ENCODE measurements at places on chromosomes 11 and 22.

DNA sequence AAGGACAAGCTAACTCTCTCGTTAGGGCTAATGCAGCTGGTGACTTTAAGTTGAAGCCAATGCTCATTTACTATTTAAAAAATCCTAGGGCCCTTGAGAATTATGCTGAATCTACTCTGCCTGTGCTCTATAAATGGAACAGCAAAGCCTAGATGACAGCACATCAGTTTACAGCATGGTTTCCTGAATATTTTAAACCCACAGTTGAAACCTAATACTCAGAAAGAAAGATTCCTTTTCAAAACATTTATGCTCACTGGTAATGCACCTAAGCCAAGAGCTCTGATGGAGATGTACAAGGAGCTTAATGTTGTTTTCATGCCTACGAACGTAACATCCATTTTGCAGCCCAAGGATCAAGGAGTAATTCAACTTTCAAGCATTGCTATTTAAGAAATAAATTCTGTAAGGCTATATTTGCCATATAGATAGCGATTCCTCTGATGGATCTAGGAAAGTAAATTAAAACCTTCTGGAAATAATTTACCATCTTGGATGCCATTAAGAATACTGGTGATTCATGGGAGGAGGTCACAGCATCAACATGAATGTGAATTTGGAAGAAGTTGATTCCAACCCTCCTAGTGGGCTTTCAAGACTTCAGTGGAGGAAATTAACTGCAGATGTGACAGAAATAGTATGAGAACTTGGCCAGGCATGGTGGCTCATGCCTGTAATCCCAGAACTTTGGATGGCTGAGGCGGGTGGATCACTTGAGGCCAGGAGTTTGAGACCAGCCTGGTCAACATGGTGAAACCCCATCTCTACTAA is 14.5 kb downstream of the XNDC1N start:
- DNase-seq = no peak

DNA sequence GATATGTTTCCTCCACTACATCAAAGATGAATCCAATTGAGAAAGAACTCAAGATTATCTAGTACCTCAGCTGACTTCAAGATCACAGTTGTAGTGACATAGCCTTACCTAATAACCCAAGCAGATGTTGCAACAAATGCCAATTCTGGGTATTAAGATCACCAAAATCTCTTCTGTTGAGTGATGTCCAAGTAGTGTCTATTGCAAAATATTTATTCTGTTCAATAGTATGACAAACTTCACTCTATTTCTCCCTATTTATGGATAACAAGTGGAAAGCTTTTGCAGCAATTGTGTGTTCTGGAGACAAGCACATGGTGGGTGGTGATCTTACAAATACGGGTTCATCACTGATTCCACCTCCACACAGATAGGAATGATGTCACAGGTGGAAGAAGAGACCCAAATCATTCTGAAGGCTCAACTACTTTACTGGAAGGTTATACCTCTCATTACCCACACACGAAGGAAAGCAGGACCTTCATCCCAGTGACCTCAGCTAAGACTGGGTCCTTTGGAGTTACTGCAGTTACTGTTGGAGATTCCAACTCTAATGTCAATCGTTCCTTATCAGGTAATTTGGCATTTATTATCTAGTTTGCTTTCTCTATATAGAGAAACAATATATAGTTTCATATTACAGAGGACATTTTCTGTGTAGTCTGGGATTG is 72.0 kb downstream of the CD44 start:
- DNase-seq = no peak

DNA sequence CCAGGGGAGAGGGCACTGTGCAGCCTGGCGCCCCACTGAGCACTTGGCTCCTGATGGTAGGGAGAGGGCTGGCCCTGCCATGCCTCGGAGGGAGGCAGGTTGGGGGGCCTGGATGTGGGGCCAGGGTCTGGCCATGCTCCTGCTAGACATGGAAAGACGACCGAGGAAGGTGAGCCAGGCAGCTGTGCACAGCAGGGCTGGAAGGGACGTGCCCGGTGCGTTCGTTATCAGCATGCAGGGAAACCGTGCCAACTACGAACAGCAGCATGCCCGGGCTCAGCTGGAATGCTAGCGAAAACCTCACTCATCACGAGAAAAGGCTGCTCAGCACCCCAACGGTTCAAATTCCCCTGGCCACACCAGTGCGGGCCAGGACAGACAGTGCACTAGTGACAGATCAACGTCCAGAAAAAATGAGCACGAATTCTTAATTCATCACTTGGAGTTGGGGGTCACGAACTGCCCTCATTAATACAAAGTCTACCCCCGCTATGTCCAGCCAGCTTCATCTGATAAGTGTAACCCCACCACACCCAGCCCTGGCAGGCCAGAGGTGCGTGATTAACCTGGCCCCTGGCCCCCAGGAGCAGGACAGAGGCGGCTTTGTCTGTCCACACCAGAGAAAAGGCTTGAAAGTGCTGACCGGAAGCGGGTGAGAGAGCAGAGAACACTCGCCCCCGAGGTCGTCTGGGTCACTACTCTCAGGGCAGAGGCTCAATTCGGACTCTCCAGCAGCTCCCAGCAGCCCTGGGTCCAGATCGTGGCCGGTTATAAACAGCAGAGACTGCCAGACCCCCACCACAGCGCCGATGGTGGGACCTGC is 84.2 kb downstream of the CELSR1 start:
- DNase-seq = no peak

DNA sequence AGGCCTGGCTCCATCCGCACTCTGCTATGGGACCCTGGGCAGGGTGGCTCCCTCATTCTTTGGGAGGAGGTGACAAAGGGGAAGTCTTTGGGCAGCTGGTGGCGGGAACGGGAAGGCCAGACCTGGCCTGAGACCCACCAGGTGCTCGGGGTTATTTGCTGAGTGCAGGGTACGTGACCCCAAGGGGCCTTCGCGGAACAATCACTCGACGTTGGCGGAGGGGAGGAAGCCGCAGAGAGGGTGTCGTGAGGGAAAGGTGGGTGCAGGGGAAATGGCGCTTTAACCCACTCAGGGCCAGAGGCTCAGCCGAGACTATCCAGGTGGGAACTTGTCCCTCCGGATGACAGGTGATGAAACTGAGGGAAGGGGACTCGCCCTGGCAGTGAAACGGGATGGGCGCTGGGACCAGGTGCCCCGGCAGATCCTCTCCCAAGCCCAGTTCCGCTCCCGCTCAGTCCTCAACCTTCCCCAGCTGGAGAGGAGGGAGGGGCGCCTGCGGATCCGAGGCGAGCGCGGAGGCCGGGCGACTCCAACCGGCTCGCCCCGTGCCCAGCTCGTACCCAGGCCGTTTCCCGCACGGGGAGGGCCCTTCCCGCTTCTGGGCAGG is 911 bp downstream of the A4GALT start:
- no peak for DNase-seq

DNA sequence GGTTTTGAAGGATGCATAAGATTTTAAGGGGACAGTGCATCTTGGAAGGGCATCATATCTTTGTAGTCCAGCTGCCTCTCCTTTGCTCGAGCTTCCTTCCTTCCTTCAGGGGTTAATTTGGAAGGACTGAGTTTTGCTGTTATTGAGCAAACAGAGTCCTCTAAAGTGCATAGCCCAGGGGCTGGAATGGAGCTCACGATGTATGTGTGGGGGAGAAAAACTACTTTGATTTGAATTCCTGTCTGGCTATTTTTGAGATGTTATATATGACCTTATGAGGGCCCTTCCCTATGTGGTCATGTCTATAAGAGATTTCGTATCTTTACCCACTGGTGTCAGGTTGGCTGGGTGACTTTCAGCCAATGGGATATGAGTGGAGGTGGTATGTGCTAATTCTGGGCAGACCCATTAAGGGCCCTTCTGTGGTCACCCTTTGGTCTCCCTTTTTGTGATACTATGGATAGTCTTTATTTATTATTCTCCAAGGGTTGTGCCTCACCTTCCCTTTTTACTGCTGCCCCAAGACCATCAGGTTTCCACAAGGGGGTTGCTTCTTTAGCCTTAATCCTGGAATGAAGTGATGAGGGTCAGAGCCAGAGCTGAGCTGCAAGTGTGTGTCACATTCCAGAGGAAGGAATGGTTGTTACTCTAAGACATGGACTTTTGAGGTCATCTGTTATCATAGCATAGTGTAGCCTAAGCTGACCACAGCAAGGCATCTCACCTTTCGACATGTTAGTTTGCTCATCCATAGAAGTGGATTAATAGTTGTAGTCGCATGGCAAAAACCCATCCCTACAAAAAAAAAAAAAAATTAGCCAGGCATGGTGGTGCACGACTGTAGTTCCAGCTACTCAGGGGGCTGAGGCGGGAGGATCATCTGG is 54.6 kb downstream of the LRRC74B start:
- no peak for DNase-seq

- no peak for DNase-seq
These were observed 13.1 kb upstream of the MMP1 start for GRCh38 chr11:102810950-102811660.

- DNase-seq = no peak
These were observed 205.0 kb downstream of the NELL1 start for GRCh38 chr11:20874358-20874757.

- DNase-seq = no peak
These were observed 20.1 kb upstream of the ST3GAL4 start for GRCh38 chr11:126335463-126335760.

DNA sequence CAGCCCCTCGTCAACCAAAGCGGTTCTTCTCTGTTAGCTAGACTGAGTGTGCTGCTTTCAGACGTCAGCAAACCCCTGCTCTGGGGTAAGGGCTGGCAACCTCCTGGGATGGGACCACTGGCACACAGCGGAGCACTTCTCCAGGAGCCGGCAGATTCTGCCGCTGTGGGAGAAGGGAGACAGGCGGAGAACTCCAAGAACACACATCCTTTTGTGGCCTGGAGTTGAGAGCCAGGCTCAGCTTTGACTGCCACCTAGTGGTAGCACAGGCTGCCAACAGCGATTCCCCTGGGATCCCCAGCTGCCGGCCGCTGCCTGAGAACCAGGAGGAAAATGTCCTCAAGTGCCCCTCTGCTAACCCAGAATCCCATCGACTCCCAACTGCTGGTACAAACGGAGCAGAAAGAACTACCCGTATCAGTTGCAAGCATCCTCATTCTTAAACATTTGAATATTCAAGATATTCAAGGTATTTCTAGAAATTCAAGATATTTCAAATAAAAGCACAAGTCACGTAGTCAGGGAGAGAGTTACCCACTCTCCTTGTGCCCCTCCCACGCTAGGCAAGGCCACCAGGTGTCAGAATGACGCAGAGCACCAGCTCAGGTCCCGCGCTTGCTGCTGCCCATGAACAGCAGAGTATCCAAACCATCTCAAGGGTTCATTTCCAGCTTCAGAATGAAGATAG is 4.9 kb downstream of the LTO1 start:
- DNase-seq = peak; percentile 36

- no peak for DNase-seq
These were observed 1.4 kb downstream of the PLXNB2 start for GRCh38 chr22:50305923-50306566.

DNA sequence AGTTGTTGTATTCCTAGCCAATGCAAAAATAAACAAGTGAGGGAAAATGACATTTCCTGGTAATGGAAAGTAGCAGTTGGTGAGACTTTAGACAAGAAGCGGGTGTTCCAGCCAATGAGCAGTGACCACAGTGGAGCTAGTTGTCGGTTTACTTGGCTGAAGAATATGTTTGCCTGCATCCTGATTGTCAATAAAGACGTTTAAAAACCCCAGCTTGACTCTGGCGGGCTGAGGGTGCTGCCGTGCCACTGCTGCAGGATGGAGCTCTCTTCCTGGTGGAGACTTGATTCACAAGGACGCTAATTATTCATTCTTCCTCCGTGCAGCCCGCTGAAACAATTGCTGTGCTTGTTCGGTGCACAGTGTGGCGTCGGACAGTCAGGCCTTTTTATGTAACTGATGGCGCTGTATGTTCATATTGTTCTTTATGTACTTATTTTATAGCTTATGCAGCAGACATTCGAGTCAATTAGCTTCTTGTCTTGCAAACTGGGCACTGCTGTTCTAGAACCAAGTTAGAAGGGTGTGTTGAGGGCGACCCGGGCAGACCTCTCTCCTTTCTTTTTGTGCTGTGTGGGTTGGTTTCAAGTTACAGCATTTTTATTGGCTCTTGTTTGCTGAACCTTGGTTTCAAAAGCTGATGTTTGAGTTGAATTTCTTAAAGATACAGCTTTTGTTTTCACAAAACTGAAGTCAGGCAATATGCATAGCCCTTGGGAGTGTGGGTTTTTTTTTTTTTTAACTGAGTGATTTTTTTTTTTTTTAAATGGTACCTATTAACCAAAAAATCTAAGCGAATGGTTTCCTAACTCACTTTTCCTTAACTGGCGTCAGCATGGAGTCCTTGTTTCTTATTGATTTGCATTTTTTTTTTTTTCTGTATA is 153.9 kb downstream of the TEAD1 start:
- DNase-seq = no peak

DNA sequence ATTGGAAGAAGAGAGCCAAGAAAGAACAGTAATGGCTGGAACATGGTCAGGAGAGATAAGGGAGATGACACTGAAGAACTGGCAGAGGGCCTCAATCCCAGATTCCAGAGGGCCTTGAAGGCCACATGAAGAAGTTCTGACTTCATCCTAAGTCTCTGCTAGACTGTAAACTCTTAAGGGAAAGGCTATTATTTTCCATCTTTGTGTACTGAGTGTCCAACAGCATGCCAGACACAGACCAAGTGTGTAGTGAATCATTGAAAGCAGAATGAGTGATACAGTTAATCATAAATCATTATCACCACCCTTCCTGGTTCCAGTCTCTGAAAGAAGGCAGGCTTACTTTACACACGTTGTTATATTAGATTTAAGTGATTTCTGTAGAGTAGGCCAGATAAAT is 185.3 kb upstream of the C11orf87 start:
- DNase-seq = no peak

- DNase-seq = no peak
These were observed 4.8 kb downstream of the SELENOM start for GRCh38 chr22:31102441-31103081.

DNA sequence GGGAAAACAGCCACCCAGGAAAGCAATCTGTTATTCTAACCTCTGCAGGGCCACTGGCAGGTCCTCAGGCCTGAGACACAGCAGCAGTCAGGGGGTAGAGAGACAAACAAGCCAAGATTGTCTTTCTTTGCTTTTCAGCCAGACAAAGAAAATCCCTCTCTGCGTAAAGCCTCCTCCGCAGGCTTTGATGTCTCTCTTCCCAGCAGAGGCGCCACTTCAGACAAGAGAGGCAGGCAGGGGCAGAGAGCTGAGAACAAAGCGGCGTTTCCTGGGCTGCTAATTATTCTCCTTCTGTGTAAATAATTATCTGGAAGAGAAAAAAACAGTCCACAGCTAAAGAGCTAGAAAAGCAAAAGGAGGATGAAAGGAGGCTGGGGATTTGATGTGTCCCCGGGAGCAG is 102.7 kb upstream of the SEZ6L start:
- no peak for DNase-seq

GRCh38 chr22:35743326-35743860 is 25.7 kb downstream of the APOL5 start:
- no peak for DNase-seq

DNA sequence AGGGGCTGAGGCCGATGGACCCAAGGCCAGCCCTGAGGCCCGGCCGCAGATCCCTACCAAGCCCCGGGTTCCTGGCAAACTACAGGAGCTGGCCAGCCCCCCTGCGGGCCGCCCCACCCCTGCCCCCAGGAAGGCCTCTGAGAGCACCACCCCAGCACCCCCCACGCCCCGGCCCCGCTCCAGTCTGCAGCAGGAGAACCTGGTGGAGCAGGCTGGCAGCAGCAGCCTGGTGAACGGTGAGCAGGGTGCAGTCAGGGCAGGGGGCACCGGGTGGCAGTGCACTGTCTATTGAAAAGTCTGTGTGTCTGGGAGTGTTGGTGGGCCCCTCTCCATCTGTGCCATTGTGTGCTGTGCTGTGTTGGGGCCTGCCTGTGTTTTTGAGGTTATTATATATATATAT is 16.1 kb downstream of the MICALL1 start:
- no peak for DNase-seq

- no peak for DNase-seq
These were observed 350.7 kb upstream of the NARS2 start for GRCh38 chr11:78925387-78925786.

- no peak for DNase-seq
These were observed 44.2 kb downstream of the PPFIA1 start for GRCh38 chr11:70314730-70315129.
